Activated CD4-positive, alpha-beta memory T cell treated with anti-CD3 and anti-CD28 coated beads for 36 hours (primary cell): ENCODE measurements at places on chromosomes 16 and 17. TPM values are rescaled to one million over a fixed set of nuclear protein-coding genes. Genes with fewer than 3 reads are reported as not detected.

GRCh38 chr17:65888649-65889048 lies 303.3 kb downstream of the CEP112 start:
- DNase-seq, result no peak

DNA sequence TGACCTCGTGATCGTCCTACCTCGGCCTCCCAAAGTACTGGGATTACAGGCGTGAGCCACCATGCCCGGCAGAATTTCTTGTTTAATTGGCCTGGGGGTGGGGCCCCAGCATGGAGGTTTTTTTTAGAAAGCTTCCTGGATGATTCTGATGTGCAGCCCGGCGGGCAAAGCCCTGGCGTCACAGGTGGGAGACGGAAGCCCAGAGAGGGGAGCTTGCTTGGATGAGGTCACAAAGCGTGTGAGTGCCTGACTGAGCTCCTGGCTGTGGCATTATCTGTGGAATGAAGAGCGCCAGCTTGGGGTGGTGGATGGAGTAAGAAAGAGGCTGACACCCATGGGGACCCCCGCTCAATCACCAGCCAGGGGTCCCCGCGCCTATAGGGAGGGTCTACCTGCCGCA lies 4.1 kb downstream of the VASN start:
- no peak for DNase-seq

DNA sequence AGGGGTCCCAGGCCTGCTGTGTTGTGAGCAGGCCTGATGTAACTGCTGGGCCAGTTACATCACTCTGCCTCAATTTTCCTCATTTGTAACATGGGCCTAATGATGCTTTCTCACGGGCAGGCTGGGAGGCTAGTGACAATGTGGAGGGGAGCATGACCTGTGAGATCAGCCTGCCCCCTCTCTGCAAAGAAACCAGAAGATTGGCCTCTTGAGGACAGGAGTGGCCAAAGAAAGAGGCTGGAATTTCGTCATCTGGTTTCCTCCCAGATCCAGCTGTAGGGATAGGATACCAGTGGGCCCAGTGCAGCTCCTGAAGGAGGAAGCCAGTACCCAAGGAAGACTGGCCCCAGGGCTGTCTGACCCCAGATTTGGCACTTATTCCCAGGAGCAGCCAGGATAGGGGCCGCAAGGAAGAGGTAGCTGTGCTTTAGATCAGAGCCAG lies 615 bp upstream of the SREBF1 start:
- DNase-seq, result no peak

GRCh38 chr16:79628988-79629387 lies 28.5 kb upstream of the MAF start:
- no peak for DNase-seq

- no peak for DNase-seq
Measured at GRCh38 chr17:55433629-55434422, 12.2 kb upstream of the MMD start.

DNA sequence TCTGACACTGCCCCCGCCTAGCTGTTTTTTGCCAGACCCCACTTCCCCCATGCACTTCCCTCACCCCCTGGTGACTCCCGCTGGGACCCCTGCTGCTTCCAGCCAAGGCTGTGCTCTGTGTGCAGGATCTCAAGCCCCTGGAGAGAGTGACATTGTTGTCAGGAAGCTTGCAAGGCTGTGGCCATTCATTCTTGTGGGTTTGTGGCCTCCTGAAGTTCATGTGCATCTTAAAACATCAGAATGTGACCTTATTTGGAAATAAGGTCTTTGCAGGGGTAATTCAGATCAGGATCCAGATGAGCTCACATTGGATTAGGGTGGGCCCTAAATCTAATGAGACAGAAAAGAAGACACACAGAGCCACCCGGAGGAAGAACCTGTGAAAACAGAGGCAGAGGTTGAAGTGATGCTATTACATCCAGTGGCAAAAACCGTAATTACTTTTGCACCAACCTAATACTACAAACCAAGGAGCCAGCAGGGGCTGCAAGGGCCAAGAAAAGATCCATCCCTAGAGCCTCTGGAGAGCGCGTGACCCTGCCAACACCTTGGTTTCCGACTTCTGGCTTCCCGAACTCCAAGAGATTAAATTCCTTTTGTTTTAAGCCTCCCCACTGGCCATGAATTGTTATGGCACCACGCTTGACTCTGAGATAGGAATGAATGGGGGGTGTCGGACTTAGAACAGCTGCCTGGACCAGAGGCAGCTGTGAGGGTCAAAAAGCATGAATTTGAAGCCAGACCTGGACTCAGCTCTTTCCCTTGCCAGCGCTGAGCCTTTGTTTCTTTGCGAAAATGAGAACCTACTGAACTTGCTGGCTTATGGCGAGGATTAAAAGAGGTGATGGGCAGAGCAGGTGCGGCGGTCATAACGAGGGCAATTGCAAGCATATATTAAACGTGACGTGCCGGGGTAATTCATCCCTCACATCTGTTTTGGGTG lies 75.5 kb downstream of the BMERB1 start:
- DNase-seq, result peak; percentile 23

The KIFC3 gene
- total RNA-seq, result 1.3 TPM

The ADCY7 gene
- total RNA-seq, result 107 TPM
